GM23248 (cell line): ENCODE measurements at places on chromosomes 4 and X. TPM values are rescaled to one million over a fixed set of nuclear protein-coding genes. Genes with fewer than 3 reads are reported as not detected.

The PLXNB3 gene
- 7.1 and 8.8 TPM in 2 replicates for polyA plus RNA-seq

The BCORL1 gene
- polyA plus RNA-seq: 4.4 and 6.0 TPM in 2 replicates

The HERC5 gene
- 0.10 TPM in 2 replicates for polyA plus RNA-seq

The XAGE2 gene
- polyA plus RNA-seq: not detected in 2 replicates

The PAGE2 gene
- polyA plus RNA-seq: not detected in 2 replicates
